ENCODE measurements at places on chromosomes 2 and 18.

DNA sequence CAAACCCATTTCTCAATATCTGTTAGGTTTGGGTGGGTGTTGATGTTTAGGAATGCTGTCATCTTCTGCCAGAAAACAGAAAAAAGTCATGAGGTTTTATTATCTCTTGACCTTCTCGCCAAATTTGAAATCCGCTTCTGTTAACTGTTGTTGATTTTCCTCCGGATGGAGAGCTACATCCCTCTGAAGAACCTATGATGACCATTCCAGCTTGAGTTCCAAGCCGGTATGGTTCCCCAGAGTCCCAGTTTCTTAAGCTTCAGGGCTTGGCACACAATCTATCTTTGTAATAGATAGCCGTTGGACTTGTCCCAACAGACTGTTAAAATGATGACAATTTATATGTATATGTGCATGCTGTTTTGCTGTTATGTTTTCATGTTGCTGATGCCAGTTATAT is 1201.0 kb downstream of the LRP1B start:
- DNase-seq = no peak

GRCh38 chr2:132496555-132496954 is 80.0 kb downstream of the GPR39 start:
- DNase-seq = no peak

DNA sequence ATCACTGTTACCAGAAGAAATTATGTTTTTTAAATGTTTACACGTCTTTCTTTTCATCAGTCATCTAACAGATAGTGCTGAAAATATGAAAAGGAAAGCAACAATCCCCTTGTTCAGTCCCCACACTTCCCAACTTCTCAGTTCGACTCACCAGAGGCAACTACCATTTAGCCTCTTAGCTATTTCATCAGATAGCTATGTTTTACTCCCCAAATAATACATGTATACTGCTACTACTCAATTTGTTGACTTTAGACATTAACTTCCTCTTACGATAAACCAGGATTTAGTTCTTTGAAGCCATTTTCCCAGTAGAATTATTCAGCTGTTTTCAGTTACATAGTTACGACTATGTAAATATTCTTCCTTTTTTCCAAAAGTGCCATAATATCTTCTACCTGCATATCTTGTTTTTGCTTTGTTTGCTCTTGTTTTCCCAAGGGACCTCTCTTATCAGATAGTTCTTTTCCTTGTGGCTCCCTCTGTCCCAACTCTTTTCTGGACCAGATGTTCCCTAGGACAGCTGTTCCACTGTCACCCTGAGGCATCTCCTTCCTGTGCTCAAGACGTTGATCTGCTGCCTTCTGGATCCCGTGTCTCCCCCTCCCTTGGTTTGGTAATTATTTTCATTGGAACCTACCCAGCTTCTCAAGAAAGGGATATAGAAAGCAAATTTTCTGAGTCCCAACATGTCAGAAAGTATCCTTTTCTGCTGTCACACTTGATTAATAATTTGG is 289.3 kb upstream of the TANK start:
- no peak for DNase-seq

- DNase-seq = no peak
Observed at GRCh38 chr18:79597831-79598632, 81.6 kb upstream of the CTDP1 start.

- no peak for DNase-seq
Observed at GRCh38 chr18:34803877-34804400, 93.8 kb downstream of the DTNA start.

- DNase-seq = no peak
Observed at GRCh38 chr2:174076040-174076439, 110.9 kb upstream of the SP3 start.

DNA sequence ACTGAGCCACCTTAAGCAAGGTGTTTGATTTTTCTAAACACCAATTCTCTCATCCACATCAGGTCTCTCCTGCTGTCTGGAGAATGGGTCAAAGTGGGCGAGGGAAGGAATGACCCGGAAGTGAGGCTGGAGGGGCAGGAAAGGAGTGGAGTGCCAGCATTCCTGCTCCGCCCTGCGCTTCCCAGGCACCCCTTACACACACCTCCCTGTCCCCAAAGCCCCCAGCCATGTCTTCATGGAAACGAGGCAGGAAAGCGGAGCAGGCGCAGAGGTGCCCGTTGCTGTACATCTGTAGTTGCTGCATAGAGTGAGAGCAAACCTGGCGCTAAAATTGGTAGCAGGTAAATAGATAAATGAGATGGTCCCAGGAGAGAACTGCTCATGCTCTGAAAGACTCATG is 27.2 kb upstream of the NT5DC4 start:
- DNase-seq = peak; percentile 39

- peak; percentile 45 for DNase-seq
Observed at GRCh38 chr2:232892843-232893242, 22.8 kb downstream of the SNORC start.

DNA sequence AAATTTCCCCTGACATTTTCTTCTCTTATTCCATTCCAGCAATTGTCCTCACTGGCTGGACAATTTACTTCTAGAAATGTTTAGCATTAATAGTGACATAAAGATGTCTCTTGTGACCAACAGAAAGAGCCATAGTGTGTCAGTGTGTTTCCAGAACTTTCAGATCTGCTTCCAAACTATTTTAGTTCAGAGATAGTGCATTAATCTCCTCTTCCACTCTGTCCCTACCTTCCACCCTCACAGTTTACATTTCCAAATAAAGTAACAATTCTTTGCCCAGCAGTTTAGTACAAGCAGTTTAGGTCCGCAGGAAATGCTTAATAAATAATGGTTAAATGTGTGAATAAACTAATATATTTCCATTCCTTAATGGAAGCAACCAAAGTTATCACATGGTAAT is 24.5 kb upstream of the RAPGEF4 start:
- no peak for DNase-seq

DNA sequence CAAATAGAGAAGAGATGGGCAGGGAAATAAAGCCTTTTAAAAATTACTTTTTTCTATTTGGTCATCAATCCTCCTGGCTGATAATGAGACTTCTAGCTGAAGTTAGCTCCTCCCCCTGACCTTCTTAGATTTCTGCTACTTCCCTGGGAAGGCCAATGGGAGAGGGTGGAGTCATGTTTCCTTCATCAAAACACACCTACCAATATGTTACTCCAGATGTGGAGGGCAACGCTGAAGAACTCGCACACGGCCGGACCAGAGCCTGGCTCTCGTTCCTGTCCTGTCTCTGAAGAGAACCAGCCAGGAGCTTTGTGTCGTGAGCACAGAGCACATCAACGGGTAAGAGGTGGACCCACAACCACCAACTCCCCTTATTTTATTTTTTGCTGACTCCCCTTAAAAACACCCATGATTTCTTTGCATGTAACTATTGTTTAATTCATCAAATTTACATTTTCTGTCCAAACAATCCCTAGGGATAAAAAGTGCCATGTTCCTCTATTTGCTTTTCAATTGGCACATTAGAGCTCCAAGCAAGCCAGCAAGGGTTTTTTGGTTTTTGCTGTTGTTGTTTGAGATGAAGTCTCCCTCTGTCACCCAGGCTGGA is 94.9 kb downstream of the ADD2 start:
- DNase-seq = no peak

DNA sequence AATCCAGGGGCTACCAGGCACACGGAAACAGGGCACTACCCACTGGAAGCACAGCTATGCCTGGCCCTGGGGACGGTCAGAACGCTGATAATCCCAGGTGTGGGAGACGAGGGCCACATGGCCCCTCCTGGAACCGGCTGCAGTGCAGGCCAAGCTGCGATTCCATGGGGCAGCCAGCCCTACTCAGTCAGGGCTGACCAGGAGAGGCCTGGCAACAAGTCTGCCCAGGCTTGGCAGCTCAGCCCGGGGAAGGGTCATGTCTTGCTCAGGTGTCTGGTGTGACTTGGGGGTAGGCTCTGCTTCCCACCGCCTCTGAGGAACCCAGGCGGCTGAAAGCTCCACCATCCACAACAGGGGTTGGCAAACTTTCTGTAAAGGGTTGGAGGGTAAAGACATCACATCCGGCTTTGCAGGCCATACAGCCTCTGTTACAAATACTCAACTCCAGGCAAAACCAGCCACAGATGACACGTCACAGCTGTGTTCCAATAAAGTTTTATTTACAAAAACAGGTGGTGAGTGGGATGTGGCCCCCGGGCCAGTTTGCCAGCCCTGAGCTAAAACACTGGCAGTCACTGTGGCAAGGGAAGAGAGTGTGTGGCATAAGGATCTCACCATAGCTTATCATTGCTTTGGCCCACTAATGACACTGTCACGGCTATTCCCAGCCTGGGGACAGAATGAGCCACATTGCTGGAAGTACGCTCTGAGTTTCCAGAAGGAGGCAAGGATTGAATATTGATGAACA is 85.2 kb downstream of the NDUFA10 start:
- no peak for DNase-seq

DNA sequence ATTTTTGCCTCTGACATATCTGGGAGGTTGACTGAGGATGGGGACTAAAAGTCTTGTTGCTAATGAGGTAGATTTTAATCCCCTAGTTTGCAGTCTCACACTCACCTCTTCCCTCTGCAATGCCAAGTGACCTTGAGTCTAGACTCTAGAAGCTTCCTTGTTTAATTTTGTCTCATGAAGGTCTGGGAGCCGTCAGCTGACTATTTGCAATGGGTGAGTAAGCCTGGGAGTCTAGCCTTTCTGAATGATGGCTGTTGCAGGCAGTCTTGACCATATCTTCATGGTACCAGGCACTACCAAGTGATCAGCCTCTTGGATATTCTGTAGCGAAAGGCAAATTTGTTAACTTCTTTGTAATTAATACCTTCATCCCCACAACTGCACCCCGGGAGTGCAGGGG is 61.2 kb downstream of the ARHGAP15 start:
- no peak for DNase-seq

DNA sequence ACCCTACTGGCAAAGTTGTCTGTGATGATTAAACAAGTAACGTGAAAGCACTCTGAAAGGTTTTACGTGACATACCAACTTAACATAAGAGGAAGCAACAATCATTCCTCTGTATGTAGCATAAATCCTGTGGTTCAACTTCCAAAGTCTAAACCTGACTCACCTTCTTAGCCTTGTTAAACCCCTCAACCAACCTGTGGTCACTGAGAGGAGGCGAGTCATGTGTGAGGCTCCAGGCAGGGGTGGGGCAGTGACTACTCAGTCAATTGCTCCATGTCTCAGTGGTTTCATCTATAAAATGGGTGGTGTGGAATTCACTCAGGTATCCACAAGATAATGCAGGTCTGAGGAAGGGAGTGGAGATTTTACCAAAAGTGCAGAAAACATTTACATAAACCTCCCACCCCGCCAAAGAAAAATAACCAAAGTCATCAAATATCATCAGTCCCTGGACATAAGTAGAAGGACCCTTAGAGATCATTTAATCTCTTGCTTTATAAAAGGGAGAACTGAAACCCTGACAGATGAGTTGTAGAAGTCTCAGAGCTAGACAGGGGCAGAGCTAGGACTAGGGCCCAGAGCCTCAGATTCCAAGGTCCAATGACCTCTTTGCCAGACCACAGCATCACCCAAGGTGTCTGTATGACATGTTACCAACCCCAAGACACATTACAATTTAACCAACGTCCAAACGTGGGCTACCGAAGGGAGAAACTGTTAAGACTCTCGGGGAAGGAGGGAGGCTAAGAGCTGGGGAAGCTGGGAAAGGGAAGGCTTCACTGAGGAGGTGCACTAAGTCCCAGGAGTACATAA is 3.7 kb upstream of the PCBP1 start:
- DNase-seq = peak; percentile 70

DNA sequence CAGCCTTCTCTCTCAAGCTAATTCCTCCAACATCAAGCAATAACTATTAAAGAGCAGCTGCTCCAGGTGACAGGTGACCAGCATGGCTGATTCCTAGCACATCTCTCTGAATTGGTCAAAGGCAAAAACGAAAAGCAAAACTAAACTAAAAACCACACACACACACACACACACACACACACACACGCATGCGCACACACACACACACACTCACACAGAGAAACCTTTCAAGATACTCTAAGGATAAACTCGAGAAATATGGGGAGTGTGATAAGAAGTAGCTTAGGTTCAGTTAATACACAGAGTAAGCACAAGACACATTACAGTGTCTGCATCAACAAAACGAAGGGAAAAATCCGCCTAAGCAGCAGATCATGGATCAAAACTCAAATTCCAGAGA is 74.5 kb upstream of the FZD7 start:
- DNase-seq = no peak

- no peak for DNase-seq
Observed at GRCh38 chr2:182301093-182301492, 125.7 kb downstream of the PDE1A start.

- DNase-seq = no peak
Observed at GRCh38 chr18:55878224-55878623, 290.2 kb upstream of the TCF4 start.

DNA sequence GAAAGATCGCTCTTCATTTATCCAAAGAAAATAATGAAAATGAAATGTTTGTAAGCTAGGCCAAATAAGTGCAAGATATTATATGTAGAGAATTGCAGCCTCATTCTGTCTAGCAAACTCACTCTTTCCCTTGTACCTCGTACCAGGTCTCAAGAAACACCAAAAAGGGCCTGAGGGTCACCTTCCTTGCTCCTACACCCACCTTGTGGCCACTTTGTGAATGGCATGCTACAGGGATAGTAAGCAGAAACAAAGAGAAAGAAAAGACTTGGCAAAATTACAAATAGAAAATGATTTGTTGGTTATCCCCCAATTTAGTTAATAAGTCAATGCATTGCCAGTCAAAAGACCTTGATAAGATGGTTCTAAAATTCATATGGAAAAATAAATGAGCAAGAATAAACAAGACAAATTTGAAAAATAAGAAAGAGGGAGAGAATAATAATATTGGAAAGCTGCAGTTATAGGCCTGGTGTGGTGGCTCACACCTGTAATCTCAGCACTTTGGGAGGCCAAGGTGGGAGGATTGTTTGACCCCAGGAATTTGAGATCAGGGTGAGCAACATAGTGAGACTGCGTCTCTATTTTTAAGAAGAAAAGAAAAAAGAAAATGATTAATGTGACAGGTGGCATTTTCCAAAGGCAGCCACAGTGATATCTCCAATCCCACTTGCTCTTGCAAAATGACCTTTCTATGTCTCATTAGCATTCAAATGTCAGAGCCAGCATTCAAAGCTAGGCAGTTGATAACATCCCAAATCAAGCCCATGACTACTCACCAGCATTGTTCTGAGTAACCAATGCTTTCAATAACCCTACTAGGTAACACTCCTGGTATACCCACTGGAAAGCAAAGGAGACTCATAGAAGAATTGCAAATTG is 38.8 kb upstream of the BMP10 start:
- DNase-seq = peak; percentile 79

DNA sequence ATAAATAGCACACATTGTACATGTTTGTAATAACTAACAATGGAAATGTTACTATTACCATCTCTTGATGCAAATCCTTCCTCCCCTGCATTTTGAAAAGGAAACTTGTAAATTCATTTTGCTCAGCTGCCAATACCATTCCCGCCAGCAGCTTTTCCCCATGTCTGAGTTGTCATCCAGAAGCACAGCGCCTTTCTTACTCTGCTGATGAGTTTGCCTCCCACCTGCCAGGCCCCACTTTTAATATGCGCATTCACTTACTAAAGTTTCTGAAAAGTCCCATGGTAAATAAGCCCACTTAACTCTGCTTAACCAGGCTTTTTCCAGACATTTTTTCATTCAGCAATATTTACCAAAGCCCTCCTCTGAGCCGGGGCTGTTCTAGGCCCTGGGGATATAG is 3.9 kb downstream of the CHST10 start:
- no peak for DNase-seq

- DNase-seq = no peak
Observed at GRCh38 chr2:45391866-45392265, 219.2 kb downstream of the SRBD1 start.

- no peak for DNase-seq
Observed at GRCh38 chr2:156852210-156852609, 405.3 kb upstream of the GALNT5 start.

GRCh38 chr2:109695290-109695689 is 81.1 kb downstream of the SOWAHC start:
- no peak for DNase-seq
